ENCODE measurements at places on chromosomes 6 and 20.

GRCh38 chr6:88493717-88494116 lies 327.6 kb upstream of the CNR1 start:
- no peak for DNase-seq

GRCh38 chr6:167546611-167547327 lies 221.9 kb downstream of the TTLL2 start:
- no peak for DNase-seq

DNA sequence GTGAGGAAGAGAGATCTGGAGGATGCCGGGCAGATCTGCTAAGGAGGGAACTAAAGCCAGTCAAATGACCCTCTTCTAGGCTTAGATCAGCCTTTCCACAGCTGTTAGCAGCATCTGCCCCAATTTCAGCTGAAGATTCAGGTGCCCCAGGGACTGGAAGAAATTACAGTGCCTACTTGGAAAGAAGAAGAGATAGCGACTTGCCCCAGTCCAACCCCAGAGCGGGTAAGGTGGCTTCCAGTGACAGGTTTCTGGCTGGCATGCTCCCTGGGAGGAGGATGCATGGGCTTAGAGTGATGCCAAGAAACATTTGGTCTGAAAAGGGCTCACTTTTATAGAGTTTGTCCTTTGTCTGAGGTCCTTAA lies 620 bp downstream of the TJAP1 start:
- DNase-seq: no peak

DNA sequence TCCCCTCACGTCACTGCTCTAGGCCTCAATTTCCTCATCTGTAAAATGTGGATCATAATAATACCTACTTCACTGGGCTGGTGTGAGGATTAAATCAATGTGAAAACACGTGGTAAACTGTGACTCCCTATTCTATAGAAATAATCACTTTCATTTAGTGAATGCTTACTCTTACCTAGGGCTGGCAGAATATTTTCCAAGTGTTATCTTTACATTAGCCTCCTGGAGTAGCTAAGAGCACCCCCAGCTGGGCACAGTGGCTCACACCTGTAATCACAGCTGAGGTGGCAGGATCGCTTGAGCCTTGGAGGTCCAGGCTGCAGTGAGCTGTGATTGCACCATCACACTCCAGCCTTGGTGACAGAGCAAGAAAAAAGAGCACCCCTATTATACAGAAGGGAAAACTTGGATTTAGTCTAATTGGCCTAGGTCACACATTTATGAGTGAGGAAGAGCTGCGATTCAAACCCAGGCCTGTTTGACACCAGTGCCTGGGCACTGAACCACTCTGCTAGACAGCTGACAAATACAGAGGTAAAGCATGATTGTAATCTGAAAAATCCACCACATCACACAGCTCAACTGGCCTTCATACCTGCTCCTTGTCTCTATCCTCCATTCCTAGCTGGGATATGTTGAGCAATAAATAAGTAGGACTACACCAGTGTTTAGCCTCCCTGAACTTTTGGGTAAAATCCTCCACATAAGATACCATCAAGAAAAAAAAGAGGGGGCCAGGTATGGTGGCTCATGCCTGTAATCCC lies 1.4 kb upstream of the SNTA1 start:
- DNase-seq: no peak

GRCh38 chr6:80148220-80148619 lies 41.7 kb downstream of the BCKDHB start:
- DNase-seq: no peak

DNA sequence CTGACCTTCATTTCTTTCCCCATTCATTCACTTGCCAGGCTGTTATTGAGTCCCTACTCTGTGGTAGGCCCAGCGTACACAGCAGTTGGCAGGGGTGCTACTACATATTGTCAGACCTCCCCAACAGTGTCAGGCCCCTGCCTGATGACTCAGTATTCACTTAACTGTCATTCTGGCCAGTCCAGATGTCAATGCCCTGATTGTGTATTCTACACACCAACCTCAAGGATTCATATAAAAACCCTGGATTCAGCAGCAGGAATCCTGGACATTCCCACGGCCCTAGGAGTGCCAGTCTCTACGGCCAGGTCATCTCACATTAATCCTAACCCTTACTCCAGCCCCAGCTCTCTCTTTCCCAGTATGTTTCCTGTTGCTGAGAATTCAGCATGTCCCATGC lies 151.5 kb downstream of the TASP1 start:
- no peak for DNase-seq

GRCh38 chr20:56859039-56859800 lies 230.1 kb downstream of the TFAP2C start:
- no peak for DNase-seq

DNA sequence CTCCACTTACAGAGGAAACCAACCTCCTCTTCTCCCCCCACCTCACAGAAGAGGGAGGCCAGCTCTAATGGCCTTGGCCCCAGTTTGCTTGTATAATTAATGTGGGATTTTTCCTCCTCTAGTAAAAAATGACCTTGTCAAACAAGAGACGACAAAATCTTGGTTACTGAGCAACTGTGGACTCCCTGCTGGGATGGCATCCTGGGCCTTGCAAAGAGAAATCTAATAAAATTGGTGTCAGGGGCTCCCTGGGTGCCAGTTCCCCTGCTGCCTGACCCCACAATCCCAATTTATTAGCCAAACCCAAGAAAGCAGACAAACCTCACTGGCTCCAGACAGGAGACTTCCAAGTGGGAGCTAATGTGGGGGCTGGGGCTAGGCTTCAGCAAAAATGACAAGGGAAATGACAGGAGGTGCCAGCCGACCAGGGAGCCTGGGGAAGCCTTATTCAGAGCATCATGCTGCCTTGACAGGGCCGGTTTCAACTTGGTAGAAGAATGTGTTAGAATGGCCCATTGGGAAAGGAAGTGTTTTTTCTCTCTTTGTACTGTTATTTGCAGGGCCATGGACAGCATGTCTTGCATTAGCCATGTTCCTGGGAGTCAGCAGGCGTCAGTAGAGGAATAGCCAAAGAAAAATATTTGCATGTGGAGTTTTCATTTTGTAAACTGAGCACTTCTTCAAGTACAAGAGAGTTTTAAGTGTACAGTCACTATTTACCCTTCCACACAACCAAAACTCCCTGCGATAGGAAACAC lies 816.9 kb downstream of the DHX35 start:
- no peak for DNase-seq

GRCh38 chr6:92132457-92132856 lies 1286.9 kb downstream of the EPHA7 start:
- DNase-seq: no peak

DNA sequence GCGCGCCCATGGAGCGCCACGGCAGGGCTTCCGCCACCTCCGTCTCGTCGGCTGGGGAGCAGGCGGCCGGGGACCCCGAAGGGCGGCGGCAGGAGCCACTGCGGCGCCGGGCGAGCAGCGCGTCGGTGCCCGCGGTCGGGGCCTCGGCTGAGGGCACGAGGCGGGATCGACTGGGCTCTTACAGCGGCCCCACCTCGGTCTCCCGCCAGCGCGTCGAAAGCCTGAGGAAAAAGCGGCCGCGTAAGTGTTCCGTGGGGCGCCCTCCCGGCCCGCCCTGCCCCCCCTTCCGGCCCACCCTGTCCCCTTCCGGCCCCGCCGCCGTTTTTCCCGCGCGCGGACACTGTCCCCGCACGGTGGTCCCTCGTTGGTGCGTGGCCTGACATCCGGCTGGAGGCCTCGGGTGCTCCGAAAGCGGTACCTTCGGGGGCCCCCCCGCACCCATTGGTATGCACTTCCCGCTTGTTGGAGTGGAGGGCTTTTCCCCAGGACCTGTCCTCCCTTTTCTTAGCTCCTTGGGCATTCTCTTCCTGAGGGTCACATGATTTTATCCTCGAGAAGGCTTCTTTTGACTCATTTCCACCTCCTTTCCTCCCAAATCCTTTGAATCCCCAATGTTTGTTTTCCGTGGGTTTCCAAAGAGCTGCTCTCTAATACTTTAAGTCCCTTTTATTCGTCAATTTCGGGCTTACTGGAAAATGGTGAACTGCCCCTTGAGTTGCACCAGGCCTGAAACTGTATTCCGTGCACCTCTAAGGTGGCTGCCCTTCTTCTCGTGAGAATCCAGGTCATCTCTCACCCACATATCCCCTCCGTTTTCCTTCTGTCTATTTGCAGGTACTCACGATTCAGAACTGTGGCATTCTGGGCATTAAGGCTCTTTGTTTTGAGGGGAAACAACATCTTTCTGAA lies 556 bp downstream of the PANK2 start:
- DNase-seq: no peak

GRCh38 chr20:36173451-36173933 lies 19.0 kb downstream of the EPB41L1 start:
- DNase-seq: no peak

- DNase-seq: no peak
These were observed 31.4 kb downstream of the GCLC start for GRCh38 chr6:53513519-53513966.

DNA sequence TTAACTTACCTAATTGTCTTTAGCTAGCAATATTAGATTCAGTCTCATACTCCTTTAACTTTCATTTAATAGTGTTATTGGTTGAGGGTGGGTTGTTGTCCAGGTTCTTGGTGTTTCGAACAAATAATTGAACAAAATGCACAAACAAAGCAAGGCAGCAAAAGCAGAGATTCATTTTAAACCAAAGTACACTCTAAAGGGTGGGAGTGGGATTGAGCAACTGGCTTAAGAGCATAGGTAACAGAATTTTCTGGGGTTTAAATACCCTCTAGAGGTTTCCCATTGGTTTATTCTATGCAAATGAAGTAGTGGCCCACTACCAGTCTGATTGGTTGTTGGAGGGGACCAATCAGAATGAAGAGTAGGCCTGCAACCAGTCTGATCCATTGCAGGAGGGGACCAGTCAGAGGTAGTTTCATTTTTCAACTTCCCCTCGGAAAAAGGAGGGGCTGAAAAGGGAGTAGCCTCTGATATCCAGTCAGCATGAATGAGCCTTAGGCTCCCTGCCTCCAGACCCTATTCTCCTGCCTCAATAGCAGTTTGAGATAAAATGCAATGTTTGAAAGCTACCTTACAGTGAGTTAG lies 26.3 kb upstream of the RAB23 start:
- no peak for DNase-seq

DNA sequence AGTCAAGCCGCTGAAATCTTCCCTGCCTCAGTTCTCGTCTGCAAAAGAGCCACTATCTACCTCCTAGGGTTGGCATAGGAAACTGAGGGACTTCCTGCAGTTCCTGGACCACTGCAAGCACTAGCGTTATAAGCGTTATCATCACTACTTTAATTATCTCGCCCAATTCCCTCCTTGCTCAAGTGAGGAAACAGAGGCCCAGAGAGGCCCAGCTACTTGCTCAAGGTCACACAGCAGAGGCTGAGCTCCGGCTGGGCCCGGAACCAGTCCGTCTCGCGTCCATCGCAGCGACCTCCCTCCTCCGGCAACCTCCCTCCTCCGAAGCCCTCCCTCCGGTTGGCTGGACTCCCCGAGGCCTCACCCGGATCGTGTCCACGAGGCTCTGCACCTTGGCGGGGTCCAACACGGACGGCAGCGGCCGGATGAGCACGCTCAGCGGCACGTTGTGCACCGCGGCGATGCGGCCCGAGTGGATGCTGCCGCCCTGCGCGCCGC lies 338 bp downstream of the SRXN1 start:
- DNase-seq: no peak

- DNase-seq: no peak
These were observed 25.0 kb downstream of the MYH7B start for GRCh38 chr20:34980543-34981233.

DNA sequence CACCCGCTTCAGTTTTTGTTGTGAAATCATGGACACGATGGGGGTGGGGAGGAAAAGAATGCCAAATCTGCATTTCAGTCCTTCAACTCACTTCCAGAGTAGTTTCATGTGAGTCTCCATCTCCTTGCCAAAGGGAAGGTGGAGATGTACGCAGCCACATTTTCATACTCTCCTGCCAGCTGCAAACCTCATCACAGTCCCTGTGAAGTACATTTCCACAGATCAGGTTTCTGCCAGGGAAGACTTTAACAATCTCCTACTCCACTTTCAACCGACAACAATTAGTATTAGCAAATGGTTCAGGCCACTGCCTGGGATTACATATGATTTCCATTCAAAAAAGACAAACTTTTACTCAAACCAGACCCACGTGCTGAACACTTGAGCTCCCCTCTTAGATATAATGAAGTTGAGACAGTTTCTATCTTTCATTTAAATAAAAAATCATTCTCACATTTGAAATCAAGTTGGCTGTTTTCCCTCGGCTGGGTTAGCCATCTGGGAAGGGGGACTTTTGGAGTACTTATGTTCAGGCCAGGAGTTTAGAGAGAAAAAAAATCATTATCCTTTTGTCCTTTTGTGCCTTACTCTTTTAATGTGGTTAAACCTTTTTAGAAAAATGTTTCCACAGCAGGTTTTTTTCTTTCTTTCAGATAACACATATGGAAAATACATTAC lies 51.0 kb upstream of the CEP162 start:
- no peak for DNase-seq

- DNase-seq: no peak
These were observed 13.0 kb upstream of the IER3 start for GRCh38 chr6:30757261-30757904.

DNA sequence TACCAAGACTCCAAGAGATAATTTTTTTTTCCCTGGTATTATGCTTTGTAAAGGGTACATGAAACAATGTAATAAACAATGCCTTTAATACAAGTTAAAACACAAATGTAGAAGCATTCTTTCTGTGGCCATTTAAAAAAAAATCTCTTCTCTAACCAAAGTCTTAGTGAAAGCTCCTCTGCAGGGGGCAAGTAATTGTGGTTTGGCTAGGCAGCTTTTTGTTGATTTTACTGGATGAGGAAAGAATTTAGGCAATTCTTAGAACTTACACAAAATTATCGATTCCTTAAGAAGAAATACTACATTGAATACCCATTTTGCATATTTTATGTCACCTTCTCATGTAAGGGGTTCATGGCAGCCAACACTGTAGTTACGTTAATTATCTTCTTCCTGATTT lies 12.4 kb downstream of the TFB1M start:
- DNase-seq: no peak

DNA sequence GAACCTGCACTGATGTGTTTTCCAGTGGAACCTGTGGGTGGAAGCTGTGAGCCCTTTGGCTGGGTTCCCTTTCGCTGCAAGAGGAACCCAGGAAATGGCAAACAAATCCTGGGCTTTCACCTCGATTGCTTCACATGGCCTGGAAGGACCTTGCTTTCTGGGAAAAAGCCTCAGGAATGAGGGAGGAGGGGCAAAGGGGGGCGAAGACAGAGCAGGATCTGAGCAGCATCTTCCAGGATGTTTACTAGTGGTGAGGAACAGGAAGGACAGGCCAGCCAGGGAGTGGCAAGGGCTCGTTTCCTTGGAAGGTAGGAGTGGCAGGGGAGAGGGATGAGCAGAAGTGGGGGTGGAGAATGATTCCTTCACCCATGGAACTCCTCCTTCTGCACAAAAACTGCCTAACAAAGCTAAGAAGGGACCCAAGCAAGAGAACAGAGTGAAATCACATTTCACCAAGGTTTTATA lies 5.9 kb downstream of the SLC2A10 start:
- DNase-seq: no peak

DNA sequence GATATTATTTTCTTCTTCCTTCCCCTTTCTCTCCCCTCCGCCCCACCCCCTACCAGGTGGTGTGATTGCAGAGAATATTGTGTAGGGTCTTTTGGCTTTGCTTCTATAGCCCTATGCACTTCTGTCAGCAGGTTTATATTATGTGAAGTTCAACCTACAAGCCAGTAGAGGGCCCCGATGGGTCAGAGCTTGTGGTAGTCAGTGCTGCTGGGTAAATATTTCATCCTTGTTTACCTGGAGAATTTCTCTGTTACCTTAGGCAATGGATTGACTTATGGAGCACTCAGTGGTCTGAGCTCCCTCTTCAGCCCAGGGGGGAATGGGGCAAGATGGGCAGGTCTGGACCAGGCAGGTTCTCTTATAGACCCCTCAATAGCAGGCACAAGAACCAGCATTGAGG lies 720.9 kb downstream of the GRIK2 start:
- DNase-seq: peak; percentile 18
